HL-60 (cell line): ENCODE measurements at places on chromosomes 5 and 9.

DNA sequence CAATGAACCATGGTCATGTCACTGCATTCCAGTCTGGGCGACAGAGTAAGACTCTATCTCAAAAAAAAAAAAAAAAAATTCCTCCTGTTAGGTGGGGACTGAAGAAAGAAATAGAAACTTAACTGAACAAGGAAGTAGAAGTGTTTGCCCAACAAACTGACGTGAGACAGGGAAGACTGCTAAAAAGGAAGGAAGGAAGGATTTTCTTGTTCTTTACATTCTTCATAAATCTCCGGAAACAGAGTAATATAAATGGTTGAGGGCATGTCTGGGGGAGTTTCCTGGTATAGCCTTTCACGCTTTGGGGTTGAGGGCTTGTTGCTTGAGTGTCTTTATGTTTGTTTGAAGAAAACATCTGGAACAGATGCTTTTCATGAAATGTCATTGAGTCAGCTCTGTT lies 3.1 kb downstream of the TOR1B start:
- DNase-seq, result peak; percentile 47

- no peak for DNase-seq
These were observed 55.5 kb upstream of the FST start for GRCh38 chr5:53424686-53425615.

DNA sequence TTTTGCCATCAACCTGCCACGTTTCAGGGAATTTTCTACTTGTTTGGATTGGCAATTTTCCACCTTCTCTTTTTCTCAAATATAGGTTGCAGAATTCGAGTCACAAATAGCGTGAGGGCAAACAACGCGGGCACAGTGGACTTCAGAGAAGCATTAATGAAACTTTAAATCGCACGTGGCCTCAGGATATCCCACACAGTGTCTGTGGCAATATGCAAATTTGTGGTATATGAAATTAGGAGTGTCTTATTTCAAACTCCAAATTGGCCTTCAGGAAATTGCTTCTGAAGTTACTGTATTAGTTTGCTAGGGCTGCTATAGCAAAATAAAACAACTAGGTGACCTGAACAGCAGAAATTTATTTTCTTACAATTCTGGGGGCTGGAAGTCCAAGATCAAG lies 91.2 kb downstream of the MTRR start:
- DNase-seq, result no peak

DNA sequence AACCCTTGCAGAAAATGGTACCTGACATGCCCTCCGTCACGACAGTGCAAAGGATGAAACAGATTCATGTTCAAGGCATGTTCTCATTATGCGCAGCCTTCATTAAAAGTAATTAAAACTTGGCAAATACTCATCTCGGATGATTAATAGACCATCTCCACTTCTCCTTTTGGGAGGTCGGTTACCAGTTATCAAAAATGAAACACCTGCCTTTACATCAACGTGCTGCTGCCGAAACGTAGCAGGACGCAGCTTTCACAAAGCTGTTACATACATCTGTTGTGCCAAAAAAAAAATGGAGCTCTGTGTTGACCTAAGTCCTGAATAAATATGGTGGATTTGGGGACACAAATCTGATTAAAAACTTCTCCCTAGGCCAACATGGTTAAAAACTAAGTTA lies 75.7 kb downstream of the PTCH1 start:
- DNase-seq, result no peak
